ENCODE measurements at places on chromosomes 13 and 19.

GRCh38 chr19:19138109-19138981 lies at the start of gene TMEM161A:
TSS of gene TMEM161A (minus strand) at chr19:19138478. CDS start at chr19:19138428, 50 bp downstream.
- DNase-seq = peak; percentile 94

DNA sequence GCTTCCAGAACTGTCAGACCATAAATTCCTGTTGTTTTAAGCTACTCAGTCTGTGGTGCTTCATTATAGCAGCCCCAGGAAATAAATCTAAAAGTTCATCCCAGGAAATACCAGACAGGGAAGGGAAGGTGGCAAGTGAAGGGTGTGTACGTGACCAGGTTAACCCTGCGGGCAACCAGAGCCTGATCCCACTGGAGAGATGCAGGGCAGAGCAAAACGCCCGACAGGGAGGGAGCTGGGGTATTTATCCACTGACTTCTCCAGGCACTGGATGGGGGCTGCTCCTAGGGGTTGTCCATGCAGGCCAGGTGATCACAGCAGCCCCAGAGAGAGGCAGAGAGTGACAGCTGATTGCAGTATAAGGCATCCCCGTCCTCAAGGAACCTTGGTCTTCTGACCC lies 150.9 kb downstream of the CACNA1A start:
- DNase-seq = no peak

DNA sequence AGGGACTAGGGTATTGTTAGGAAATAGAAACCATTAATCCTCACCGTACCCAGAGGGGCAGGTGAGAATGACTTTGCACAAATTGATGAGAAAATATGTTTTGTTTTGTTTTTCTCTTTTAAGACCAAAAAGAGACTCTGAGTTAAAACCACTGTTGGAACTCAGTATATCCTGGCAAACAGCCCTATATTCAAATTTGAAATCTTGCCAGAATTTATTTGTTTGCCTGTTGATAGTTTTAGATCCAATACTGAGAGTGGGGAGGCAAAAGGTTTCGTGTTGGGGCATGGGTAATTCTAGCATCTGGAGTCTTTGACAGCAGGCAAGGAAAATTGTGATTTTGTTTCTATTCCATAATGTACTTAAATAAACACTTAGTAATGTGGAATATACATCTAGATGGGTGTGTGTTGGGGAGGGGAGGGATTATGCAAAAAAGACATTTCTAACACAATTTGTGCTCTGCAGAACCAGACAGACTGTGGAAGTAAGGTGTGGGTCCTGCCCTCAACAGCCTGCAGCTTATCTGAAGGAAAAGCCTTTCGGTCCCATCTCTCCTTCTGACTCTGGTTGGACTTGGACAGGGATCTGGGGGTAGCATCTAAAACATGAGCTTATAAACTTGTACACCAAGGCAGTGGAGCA lies 190.7 kb downstream of the OXGR1 start:
- no peak for DNase-seq

DNA sequence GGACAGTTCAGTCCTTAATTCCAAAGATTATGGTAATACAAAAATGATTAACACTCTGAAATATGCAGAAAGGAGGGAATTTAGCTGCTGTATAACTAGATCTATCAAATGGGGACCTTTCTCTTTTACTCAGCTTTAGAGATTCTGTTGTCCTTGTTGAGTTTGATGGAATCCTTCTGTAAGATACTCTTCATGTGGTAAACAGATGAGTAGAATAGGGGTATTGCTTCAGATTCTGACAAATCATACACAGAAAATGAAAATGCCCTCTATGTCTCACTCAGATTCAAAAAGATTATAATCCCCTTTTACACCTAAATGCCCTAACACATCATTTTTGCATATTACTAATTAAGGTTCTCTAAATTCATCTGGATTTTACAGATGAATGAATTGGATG lies 50.7 kb downstream of the ARHGAP35 start:
- no peak for DNase-seq

GRCh38 chr19:51735759-51736449 lies 12.1 kb upstream of the HAS1 start:
- no peak for DNase-seq

GRCh38 chr13:58619396-58620113 lies 988.0 kb downstream of the PCDH17 start:
- no peak for DNase-seq

DNA sequence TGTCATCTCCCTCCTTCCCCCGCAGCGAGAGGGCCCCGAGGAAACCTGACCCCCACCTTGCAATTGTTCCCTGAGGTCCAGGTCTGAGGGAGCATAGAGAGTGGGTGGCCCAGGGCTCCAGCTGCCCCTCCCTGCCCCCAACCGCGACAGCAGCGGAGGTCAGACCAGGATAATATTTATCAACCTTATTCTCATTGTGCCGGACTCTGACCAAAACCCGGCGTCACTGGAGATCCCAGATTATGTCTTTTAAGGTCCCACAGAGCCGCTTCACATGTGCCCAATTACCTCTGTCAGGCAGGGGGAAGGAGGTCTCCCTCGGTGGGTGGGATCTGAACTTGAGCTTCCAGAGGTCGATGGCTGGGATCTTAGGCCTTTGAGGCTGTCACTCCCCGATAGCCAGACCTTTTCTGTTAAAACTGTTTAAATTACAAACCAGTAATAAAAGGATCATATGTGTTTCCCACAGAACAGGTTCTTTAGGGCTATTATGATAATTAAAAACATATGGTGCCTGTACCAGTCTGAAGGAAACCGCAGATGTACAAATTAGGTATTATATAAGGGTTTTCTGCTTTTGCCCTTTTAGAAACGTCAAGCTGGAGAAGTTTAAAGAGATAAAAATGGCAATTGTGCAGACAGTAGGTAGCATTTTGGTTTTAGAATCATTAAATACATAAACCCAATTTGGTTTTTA lies 195.5 kb downstream of the ZNF536 start:
- DNase-seq = no peak

GRCh38 chr13:30312904-30313303 lies 5.6 kb upstream of the KATNAL1 start:
- DNase-seq = no peak

GRCh38 chr19:29662604-29663404 lies 2.5 kb upstream of the PLEKHF1 start:
- DNase-seq = no peak

DNA sequence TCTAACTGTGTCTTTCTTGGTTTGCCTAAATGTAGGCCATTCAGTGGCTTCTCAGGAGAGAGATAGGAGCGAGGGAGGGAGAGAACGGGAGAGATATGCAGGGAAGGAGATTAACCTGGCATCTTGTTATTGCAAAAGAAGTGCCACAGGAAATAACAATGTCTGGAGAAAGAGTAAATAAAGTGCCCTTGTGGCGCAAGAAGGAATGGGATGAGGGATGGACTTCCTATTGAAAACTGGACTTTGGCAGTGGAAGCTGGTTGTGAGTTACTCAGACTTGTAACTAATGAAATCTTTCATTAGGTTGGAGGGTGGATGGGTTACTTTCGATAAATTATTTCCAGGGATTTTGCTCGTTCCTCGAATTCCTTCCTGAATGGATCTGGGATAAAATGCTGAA lies 136.1 kb downstream of the LACC1 start:
- no peak for DNase-seq

DNA sequence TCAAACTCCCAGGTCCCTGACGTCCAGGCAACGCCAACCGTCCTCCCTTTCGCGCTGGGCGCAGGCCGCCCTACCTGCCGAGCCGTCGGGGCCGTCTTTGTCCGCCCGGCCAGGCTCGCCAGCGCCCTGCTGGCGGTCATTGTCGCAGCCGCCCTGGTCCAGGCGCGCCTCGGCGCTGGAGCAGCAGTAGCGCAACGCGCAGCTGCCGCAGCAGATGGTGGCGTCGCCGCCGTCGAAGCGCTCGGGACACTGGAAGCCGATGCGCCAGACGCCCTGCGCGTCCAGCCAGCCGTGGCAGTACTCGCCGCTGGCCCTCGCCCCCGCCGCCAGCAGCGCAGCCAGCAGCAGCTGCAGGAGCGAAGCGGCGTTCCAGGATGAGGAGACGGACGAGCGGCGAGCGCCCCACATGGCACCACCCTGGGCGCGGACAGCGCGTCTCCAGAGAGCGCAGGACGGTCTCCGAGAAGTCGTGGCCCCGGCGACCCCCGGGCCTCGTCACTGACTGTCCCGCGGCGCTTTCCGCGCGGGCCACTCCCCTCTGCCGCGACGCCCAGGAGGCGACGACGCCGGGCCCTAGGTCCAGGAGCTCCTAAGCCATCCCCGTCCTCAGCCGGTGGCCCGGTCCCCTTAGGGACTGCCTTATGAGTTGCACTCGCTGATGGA lies 1.1 kb downstream of the SHISA2 start:
- DNase-seq = no peak

GRCh38 chr19:35935911-35936737 lies at the start of gene LRFN3:
TSS of gene LRFN3 (plus strand) at chr19:35936374. CDS start at chr19:35939426, 3,052 bp downstream.
- peak; percentile 63 for DNase-seq

GRCh38 chr13:40477623-40478608 lies 188.5 kb downstream of the FOXO1 start:
- DNase-seq = no peak

DNA sequence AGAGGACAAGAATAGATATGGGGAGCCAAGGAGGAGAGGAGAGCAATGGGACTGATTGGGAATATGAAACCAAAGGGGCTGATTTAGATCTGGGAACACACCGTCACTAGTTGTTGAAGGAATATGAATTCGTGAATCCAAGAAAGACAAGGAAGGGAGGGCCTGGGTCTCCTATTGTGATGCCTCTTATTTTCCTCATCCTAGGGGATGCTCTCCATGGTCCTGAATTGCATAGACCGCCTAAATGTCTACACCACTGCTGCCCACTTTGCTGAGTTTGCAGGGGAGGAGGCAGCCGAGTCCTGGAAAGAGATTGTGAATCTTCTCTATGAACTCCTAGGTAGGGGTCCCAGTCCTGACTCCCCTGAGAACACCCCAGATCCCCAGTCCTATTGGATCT lies 21.5 kb downstream of the RYR1 start:
- DNase-seq = no peak

All from activated CD8-positive, alpha-beta memory T cell treated with anti-CD3 and anti-CD28 coated beads, Interleukin-2, amount 50 U/mL, for 4 hours (primary cell).